ENCODE measurements at places on chromosomes 2 and 18. TPM values are rescaled to one million over a fixed set of nuclear protein-coding genes. Genes with fewer than 3 reads are reported as not detected.

Gene FMNL2
- total RNA-seq: 16.5 TPM

Gene INHBB
- total RNA-seq: 1.6 TPM

Gene IFIH1
- 3.5 TPM for total RNA-seq

Gene RPRM
- 1.2 TPM for total RNA-seq

Gene HOXD8
- total RNA-seq: 1.2 TPM

Gene DIPK1C
- total RNA-seq: not detected

Gene REG3G
- not detected for total RNA-seq

Gene NEB
- total RNA-seq: 0.12 TPM

Gene FIGN
- 1.3 TPM for total RNA-seq

Gene DOK6
- 2.8 TPM for total RNA-seq

All from pericardium fibroblast (primary cell).